ENCODE measurements at places on chromosomes 4 and X.

DNA sequence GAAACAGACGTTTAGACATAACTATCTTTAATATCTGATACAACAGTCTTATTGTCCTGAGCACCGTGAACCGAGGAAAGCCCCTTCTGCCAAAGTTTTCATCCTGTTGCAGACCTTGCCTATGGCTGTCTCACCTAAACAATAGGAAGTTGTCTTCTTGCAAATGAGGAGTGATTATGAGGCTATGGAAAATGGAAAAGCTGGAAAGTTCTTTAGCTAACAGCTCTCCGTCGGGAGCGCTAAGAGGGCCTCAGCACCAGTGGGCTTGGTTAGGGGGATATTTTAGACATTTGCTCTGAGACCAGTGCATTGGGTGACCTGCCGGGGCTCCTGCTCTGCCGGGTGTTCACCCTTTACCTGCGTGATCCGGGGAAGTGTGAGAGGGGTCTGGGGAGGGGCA lies 28.4 kb downstream of the TMEM131L start:
- DNase-seq, result no peak

- DNase-seq, result no peak
Observed at GRCh38 chrX:110326712-110327111, 8.8 kb upstream of the AMMECR1 start.

DNA sequence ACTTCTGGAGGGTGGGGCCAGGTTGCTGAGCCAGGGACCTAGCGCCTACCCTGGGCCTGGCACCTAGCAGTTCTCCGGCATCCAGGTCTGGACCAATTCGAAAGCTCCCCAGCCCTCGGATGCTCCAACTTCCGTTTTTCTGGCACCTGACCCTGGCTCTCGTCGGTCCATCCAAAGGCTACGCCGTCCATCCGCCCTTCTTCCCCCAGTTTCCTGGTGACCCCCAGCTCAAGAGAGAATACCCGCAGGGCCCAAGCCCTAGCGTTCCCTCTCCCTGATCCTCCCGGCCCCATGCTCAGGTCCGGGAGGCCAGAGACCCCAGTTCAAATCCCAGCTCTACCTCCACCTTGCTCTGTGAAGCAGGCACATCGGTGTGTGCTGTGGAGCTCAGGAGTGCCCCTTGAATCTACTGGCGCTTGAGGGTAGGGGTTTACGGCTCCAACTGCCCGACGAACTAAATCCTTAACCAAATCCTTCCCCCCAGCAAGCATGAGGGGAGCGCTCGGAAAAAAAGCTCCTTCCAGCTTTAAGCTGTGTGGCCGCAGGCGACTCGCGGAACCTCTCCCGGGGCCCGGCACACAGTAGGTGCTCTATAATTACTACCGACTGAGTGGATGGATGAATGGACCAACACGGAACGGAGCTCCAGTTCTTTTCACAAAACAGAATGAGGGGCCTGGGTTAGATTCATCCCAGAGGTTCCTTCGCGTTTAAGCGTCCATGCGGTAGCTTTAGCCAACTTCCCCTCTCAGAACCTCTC lies 1.1 kb downstream of the CRMP1 start:
- no peak for DNase-seq

GRCh38 chr4:1964443-1964842 lies 44.3 kb downstream of the NELFA start:
- DNase-seq, result no peak

DNA sequence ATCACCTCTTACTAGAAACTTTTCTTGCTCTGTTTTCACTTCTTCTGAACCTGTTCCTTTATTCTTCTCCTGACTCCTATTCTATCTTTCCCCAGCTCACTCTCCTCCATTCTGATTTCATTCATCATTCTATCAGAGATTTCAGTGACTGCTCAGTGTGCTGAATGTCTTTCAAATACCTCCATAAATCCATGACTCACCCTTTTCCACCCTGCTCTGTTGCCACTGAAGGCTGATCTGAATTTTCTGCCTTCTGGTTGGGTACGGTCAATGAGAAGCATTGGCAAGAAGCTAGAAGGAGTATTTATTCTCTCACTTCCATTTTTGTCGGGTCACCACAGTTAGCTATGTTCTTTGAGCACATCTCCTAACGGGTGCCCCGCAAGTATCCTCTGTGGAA lies 265.9 kb downstream of the CBLL2 start:
- DNase-seq, result peak; percentile 27

DNA sequence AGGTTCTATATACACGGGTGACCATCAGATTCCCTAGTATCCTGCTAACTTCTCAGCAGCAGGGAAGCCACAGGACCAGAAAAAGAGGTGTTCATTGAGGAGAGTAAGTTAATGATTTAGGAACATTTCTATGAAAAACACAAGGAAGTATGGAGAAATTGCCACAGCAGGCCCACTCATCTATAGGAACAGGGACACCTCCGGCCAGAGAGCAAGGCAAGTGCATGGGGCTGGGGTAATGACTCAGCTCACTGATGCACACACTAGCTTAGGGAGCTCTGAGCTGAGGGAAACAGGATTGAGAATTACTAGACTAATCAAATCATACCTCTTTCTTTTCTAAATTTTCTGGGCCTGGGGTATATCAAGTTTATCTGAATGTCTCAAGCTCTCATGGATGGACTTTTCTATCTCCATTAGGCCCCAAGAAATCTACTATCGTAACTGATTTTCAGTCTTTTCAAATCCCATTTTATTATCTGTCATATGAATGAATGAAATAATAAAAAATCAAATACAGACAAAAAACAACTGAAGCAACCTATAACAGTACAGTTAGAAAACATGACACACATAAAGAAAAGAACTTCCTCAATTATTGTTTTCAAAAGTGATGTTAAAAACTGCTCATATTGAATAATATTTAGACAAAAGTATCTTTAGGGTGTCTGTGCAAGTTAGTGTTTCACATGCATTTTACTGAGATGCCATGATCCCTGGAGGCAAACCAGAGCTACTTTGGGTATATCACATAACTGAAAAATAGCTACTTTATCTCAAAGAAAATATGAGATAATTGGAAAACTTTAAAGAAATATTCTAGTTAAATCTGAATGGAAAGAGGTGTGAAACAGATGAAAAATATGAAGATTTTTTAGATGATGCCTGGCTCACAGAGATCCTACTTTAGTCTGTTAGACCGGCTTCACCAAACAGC lies 89.8 kb downstream of the FBXO8 start:
- no peak for DNase-seq

DNA sequence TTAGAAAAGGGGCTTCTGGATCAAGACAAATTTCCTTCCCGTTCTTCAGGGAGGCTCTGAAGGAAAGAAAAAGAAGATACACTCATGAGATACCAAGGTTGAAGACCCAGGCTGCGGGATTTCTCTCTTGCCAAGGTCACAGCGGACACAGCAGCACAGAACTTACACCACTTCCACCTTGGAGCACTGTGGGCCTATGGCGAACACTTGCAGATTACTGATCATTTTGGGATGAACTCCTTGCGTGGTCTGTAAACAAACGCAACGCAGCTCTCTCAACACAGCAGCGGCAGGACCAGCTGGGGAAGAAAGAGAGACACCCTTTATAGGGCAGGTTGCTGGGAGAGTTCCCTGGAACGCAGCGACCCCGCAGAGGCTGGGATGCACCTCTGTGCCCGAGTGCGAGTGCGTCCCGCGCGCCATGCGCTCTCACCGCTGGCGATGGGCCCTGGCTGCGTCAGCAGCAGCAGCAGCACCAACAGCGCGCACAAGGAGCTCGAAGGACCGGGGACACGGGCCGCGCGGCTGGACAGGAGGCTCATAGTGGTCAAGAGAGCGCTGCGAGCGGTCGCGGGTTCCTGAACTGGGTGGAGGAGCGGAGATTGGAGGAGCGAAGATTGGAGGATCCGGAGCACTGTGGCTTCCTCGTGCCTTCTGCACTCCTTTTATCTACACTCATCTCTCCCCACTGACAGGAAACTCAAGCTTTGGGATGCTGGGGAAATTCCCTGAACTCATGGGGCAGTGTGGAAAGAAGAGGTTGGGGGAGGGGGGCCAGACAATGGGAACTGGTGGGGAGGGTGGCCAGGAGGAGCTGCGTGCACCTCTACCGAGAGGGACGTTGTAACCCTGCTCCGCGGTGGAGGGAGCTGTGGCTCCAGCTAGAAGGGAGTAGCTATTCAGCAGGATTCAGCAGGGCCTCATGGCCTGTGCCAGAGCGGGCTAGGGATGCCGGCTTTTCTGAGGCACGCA lies at the start of gene CXCL5:
TSS of gene CXCL5 (minus strand) at position 638 of the 972 bp plus-strand sequence. CDS start at position 542, 96 bp downstream.
- DNase-seq, result peak; percentile 74

GRCh38 chr4:185480016-185480732 lies 8.6 kb upstream of the CCDC110 start:
- no peak for DNase-seq

DNA sequence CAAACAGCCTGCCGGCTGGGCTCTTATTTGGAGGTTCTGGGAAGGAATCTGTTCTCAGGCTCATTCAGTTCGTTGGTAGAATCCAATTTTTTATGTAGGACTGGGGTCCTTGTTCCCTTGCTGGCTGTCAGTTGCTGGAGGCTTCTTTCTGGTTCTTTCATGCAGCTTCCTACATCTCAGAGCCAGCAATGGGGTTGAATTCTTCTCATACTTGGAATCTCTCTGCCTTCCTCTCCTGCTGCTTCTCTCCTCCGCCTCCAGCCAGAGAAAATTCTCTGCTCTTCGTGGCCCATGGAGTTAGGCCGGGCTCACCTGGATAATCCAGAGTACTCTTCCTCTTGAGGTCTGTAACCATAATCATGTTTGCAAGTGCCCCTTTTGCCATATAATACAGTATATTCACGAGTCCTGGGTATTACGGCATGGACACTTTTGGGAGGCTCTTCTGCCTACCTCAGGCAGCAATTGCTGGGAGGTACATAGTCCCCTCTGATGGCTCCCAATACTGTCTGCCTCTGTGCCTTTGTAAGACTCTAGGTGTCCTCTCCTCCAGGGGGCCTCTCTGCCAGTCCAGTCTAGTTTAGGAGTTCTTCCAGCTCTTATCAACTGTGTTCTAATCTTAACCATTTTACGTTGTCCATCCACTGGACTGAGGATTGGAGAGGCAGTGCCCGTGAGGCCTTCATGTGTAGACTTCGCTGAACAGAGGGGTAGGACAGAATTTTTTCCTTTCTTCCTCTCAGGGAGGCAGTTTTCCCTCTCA lies 2.2 kb downstream of the TRMT44 start:
- no peak for DNase-seq

GRCh38 chrX:44675362-44676024 lies 132.8 kb upstream of the FUNDC1 start:
- DNase-seq, result peak; percentile 77

- no peak for DNase-seq
Observed at GRCh38 chr4:58144721-58145120, 1034.5 kb upstream of the IGFBP7 start.

DNA sequence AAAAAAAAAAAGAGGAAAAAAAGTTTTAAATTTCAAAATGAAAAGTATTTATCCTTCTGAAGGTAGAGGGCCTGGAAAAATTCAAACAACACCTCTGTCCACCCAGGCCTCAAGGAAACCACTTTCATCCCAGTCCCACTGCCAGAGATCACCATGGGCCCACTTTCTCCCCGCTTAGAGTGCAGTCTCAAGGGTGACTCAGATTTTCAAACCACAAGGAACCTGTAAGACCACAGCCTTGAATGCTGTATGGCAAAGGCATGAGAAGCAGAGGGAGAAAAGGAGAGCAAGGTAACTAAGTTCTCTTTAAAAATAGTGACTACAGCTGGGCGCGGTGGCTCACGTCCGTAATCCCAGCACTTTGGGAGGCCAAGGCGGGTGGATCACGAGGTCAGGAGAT lies 87.9 kb upstream of the PACRGL start:
- peak; percentile 73 for DNase-seq

DNA sequence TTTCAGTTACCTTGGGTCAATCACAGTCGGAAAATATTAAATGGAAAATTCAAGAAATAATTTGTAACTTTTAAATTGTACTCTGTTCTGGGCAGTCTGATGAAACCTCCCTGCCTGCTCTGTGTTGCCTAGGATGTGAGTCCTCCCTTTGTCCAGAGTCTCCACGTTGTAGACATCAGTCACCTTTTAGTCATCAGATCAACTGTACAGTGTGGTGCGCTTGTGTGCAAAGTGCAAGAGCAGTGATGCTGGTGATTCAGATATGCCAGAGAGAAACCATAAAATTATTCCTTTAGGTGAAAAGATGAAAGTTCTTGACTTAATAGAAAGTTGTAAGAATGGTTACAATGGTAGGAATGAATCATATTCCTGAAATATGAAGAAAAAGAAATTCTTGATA lies 1.4 kb downstream of the SPATA4 start:
- DNase-seq, result peak; percentile 85

GRCh38 chrX:110120025-110120424 lies 117.1 kb downstream of the TMEM164 start:
- DNase-seq, result no peak

Data from iris pigment epithelial cell (primary cell).